ENCODE measurements at places on chromosomes 6 and 20.
A peak's percentile ranks its signal among the peaks of the same experiment; 100 is the strongest.

DNA sequence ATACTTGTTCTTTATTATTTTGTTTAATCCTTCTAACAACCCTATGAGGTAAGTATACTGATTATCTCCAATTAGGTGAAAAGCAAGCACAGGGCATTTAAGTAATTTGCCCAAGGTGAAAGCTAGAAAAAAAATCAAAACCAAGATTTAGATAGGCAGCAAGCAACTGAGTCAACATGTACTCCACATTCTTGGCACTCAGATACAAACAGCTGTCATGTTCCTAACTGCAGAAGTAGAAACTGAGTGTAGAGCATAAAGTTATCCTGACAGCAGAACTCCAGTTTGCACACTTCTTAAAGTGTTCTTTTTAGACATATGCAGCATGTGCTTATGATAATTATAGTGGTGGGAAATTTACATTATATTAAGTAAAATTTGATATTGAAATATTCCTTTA is 278.1 kb downstream of the MEI4 start:
- no peak for DNase-seq

- no peak for DNase-seq
Observed at GRCh38 chr6:170000071-170000843, 248.8 kb downstream of the ERMARD start.

- no peak for DNase-seq
Observed at GRCh38 chr6:41675176-41675775, 37.0 kb downstream of the MDFI start.

GRCh38 chr20:47957135-47957534 is 171.9 kb upstream of the SULF2 start:
- no peak for DNase-seq

DNA sequence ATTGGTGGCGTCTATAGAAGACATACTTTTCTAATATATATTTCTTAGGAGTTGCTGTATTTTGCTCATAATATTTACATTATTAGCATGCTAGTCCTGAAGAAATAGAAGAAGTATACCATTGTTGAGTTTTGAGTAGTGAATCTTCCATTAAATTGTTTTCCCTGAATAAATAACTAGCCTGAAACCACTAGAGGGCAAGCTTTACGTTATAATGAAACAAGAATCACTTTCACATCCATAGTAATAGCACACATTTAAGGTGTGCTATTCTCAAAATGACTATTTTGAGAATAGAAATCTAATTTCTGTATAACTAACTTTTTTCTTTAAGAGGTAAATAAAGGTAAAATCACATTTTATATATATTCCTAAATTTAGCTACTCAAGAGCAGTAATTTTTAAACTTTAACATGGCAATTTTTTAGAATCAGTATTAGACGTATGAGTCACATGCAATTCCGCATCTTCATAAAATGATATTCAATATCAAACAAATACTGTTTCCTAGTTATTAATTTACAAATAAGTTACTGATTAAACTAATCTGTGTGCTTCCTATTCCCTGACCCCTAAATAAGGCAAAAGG is 213.2 kb upstream of the MANEA start:
- DNase-seq = no peak

- no peak for DNase-seq
Observed at GRCh38 chr6:54935739-54936138, 89.2 kb downstream of the FAM83B start.

- no peak for DNase-seq
Observed at GRCh38 chr20:5973172-5973571, 22.7 kb downstream of the MCM8 start.

DNA sequence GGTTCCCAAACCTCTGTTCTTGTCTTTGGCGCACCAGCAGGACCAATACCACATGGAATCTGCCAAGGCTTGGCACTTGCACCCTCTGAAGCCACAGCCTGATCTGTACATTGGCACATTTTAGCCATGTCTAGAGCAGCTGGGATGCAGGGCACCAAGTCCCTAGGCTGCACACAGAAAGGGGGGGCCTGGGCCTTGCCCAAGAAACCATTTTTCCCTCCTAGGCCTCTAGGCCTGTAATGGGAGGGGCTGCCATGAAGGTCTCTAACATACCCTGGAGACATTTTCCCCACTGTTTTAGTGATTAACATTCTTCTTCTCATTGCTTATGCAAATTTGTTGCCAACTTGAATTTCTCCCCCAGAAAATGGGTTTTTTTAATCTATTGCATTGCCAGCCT is 5.4 kb upstream of the FAM120B start:
- DNase-seq = no peak

DNA sequence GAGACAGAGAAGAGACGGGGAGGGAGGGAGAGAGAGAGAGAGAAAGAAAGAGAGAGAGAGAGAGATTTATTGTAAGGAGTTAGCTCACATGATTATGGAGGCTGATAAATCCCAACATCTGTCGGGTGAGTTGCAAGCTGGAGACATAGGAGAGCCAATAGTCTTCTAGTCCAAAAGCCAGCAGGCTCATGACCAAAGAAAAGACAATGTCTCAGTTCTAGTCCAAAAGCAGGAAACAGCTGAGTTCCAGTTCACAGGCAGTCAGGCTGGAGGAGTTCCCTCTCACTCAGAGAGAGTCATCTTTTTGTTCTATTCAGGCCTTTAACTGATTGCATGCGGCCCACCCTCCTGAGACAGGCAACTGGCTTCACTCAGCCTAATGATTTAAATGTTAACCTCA is 416.6 kb downstream of the PREX1 start:
- DNase-seq = no peak

GRCh38 chr6:122872311-122872710 is 83.3 kb downstream of the SMPDL3A start:
- DNase-seq = no peak

DNA sequence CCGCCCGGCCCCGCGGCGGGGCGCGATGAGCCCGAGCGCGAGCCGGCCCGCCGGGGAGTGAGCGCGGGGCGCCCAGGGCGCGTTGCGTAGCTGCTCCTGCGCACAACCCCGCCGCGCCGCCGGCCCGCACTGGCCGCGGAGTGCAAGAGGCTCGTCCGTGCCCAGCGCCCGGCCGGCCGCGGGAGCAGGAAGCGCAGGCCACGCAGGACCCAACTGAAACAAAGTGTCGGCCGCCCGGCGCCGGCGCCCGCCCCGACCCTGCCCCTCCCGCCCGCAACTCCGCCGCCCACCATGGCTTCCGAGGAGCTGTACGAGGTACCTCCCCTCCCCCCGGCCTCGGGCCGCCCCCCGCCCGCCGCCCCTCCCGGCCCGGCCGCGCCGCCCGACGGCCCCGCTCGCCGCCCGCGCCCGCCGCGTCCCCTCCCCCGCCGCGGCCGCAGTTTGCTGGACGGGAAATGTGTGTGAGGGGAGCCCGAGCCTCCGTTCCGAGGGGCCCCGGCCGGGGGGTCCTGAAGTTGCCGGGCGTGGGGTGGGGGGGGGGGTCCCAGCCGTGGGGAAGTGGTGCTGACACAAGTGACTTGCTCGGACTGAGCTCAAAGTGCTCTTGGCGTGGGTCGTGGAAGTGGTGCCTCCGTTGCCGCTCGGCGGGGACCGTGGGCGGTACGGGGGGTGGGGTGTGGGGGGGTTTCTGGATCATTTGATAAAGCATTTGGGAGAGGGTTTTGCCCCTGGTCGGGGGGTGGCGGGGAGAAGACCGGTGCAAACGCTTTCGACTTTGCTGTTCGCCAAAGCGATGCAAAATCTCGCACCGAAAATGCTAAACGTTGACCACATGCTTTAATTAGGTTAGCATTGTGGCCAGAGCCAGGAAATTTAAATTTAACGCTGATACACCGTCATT is 539 bp downstream of the CDYL start:
- peak; percentile 36 for DNase-seq

GRCh38 chr6:166277892-166278578 is 30.2 kb downstream of the PRR18 start:
- DNase-seq = no peak

GRCh38 chr6:41936073-41936837 is 5.4 kb downstream of the CCND3 start:
- peak; percentile 47 for DNase-seq

GRCh38 chr6:53829698-53830221 is 35.0 kb downstream of the LRRC1 start:
- DNase-seq = no peak

- no peak for DNase-seq
Observed at GRCh38 chr20:18986895-18987580, 173.5 kb downstream of the SCP2D1 start.

DNA sequence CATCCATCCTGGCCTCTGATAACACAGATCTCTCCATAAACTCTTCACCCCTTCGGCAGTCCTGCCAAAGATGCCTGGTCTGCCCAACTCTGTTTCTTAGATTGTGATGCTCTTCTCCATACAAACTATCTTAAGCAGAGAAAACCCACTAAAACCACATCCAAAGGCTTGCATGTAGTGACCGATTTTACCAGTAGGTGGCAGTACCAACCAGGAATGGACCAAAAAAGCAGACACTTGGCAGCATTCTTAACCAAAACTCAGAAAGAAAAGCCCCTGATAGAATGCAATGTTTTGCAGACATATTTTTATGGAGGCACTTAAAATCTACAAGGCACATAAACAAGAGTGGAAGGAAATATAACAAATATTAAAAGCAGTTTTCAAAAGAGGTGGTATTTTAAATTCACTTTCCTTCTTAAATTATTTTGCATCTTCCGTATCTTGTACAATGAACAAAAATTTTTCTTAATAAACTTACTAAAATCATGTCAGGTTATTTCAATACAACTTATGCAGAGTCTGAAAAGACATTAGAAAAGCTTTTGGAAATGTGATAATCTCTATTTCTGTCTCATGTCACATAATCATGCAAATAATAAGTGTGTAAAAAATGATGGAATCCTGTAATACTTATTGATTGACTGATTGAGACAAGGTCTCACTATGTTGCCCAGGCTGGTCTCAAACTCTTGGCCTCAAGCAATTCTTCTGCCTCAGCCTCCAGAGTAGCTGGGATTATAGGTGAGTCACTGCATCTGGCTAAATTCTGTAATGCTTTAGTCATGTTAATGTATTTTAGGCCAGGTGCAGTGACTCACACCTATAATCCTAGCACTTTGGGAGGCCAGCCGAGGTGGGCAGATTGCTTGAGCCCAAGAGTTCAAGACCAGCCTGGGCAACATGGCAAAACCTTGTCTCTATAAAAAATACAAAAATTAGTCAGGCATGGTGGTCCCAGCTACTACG is 29.4 kb downstream of the LRP11 start:
- DNase-seq = peak; percentile 58

GRCh38 chr20:45823949-45824835 is 2.9 kb downstream of the TNNC2 start:
- DNase-seq = peak; percentile 56
